ENCODE measurements at places on chromosomes 12 and 14.

DNA sequence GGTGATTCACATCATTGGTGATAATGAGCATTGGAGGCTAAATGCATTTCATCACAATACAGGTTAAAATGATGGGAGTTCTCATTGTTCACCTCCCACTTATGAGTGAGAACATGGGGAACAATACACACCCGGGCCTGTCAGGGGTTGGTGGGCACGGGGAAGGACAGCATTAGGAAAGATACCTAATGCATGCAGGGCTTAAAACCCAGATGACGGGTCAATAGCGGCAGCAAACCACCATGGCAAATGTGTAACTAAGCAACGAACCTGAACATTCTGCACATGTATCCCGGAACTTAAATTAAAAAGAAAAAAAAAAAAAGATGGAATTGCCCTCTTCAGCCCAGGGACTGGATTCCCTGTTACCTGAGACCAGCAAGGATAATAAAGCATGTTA, 2.3 kb upstream of the LUM start:
- no peak for DNase-seq

DNA sequence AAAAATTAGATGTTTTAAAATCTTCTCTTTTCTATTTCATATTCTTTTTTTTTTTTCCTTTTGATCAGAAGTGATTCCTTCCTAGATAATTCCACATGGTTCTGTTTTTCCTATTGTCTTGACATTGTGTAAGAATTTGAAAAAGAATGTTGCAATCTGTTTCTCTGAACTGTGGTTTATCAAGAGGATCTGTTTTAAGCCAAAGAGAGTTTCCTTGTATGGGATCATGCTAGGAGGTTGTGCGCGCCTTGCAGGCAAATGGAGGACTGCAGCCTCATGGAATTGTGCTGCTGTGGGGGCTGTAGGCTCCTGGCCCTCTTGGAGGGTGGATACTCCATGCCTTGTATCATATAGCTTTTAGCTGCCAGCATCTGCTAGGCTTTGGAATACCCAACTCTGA, 43.3 kb upstream of the MBIP start:
- no peak for DNase-seq

DNA sequence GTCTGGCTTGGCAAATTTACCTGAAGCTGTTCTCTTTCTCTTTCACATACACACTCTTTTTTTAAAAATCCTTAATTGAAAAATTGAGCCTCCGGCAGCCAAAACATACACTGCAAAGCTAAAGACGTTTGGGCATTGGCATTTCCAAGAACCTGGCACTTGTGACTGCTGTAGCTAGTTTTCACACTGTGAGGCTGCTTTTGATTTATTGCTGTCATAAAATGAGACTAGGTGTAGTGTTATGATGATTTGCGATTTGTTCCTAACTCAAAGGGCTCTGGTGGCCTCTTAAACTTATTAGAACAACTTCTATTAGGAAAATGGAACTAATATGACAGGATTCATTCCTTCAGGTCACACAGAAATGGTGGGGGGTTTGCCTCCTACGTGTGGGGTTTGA, 377.1 kb upstream of the FAR2 start:
- no peak for DNase-seq

GRCh38 chr12:60100160-60100559, 504.3 kb downstream of the SLC16A7 start:
- no peak for DNase-seq
